ENCODE measurements at places on chromosomes 1 and 21.

DNA sequence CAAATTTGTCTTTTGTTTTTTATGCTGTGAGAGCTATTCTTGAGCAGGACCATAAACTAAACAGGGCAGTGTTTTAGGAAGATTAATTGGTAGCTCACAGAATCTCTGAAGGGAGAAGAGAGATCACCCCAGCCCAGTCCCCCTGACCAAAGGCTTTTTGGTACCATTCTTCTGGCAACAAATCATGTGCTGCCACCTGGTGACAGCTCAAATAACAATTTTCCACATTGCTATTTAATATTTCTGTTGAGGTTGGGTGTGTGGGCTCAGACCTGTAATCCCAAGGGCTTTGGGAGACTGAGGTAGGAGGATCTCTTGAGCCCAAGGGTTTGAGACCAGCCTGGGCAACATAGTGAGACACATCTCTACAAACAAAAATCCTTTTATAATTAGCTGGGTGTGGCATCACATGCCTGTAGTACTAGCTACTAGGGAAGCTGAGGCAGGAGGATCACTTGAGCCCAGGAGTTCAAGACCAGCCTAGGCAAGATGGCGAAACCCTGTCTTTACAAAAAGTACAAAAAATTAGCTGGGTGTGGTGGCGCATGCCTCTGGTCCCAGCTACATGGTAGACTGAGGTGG, 2.2 kb upstream of the TESK2 start:
- H3K27ac ChIP-seq, result no peak overlapping the region
- no peak overlapping the region for H3K4me3 ChIP-seq
- H3K36me3 ChIP-seq, result no peaks in the 10 kb centered on the region
- H3K27me3 ChIP-seq, result peaks cover 8% of the 10 kb centered on the region
- H3K4me1 ChIP-seq, result peaks cover 6% of the 10 kb centered on the region
- DNase-seq, result peak; percentile 64

- DNase-seq, result no peak
- H3K4me1 ChIP-seq, result peaks cover 2% of the 10 kb centered on the region
- no peak overlapping the region for H3K27ac ChIP-seq
- no peaks in the 10 kb centered on the region for H3K36me3 ChIP-seq
- no peak overlapping the region for H3K4me3 ChIP-seq
These were observed 481.4 kb downstream of the PLA2G4A start for GRCh38 chr1:187310038-187310631.

DNA sequence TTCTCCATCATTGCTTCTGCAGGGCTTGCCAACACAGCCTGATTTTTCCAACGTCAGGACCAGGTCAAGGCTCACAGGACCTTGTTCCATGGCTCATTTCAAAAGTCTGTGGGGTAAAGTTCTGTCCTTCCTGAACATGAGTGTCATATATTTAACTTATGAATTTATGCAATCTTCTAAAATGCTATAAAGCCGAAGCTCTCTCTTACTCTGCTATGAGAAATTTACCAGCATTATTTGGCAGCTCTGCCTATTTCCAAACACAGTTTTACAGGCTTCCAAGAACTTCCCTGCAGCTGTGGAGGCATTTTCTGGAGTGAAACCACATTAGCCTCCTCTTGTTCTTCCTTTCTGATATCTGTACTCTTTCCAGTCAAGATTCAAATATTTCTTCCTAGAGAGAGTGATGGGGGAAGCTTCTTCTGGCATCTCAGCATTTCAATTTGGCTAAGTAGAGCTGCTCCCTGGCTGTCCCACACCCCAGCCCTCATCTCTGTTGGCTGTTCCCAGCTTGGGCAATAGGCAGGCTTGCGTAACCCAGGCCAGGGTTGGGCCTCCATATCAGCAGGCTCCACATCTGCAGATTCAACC, 15.6 kb upstream of the HMGCS2 start:
- H3K27ac ChIP-seq, result no peak overlapping the region
- H3K36me3 ChIP-seq, result no peaks in the 10 kb centered on the region
- no peak overlapping the region for H3K4me3 ChIP-seq
- no peaks in the 10 kb centered on the region for H3K4me1 ChIP-seq
- no peak for DNase-seq
- H3K27me3 ChIP-seq, result peaks cover 15% of the 10 kb centered on the region

GRCh38 chr1:157551694-157552693, at the start of gene FCRL5:
Gene FCRL5 (minus strand): TSS chr1:157552515. CDS start chr1:157552362, 153 bp downstream.
- no peaks in the 10 kb centered on the region for H3K4me1 ChIP-seq
- H3K27me3 ChIP-seq, result no peaks in the 10 kb centered on the region
- H3K36me3 ChIP-seq, result no peaks in the 10 kb centered on the region
- no peak for DNase-seq
- H3K27ac ChIP-seq, result no peak within 1 kb of the TSS

GRCh38 chr1:51717842-51718241, 101.0 kb downstream of the OSBPL9 start:
- H3K27me3 ChIP-seq, result no peaks in the 10 kb centered on the region
- no peaks in the 10 kb centered on the region for H3K36me3 ChIP-seq
- no peak for DNase-seq
- no peaks in the 10 kb centered on the region for H3K4me1 ChIP-seq
- H3K27ac ChIP-seq, result no peak overlapping the region

DNA sequence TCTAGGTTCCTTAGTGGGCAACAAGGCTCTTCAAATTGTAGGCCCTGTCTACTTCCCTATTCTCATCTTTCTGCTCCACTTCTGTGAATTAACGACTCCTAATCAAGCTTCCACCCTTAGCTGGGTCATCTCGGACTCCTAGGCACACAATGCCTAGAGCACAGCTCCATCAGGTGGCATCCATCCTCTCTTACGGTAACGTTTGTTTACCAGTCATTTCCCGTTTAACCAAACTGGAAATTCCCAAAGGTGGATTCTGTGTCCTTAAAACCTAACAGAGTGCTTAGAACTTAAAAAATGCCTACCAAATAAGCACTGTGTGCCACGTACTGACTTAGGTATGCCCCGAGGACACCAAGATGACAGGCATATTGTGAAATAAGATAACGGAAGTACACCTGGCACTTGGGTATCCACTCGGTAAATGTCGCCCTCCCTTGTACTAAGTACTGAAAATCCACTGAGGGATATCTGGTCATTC, 1.5 kb downstream of the PARP1 start:
- H3K4me1 ChIP-seq, result peaks cover 20% of the 10 kb centered on the region
- no peaks in the 10 kb centered on the region for H3K36me3 ChIP-seq
- peak overlapping the region; percentile 68 for H3K27ac ChIP-seq
- no peak for DNase-seq

DNA sequence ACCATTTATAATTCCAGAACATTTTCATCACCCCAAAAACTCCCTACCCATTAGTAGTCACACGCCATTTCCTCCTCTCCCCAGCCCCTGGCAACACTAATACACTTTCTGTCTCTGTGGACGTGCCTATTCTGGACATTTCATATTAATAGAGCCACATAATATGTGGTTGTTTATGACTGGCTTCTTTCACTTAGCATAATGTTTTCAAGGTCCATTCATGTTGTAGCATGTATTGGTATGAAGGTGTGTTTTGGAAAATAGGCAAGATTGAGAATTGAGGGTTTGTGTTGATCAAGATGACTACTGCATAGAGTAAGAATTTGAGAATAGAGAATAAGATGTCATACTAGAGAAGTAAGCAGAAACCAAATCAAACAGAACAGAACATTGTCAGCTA, 67.5 kb downstream of the ZFYVE9 start:
- no peaks in the 10 kb centered on the region for H3K4me1 ChIP-seq
- no peaks in the 10 kb centered on the region for H3K27me3 ChIP-seq
- no peak for DNase-seq
- no peak overlapping the region for H3K27ac ChIP-seq
- no peak overlapping the region for H3K4me3 ChIP-seq

GRCh38 chr1:192584866-192585265, 9.3 kb downstream of the RGS1 start:
- H3K4me3 ChIP-seq, result no peak overlapping the region
- no peaks in the 10 kb centered on the region for H3K4me1 ChIP-seq
- DNase-seq, result no peak
- no peaks in the 10 kb centered on the region for H3K36me3 ChIP-seq
- no peak overlapping the region for H3K27ac ChIP-seq

GRCh38 chr1:199221371-199222150, 582.7 kb downstream of the PTPRC start:
- no peak overlapping the region for H3K4me3 ChIP-seq
- no peak for DNase-seq
- H3K27me3 ChIP-seq, result no peaks in the 10 kb centered on the region
- peaks cover 9% of the 10 kb centered on the region for H3K4me1 ChIP-seq
- H3K27ac ChIP-seq, result no peak overlapping the region

- H3K27ac ChIP-seq, result no peak overlapping the region
- H3K4me3 ChIP-seq, result no peak overlapping the region
- no peaks in the 10 kb centered on the region for H3K36me3 ChIP-seq
- no peaks in the 10 kb centered on the region for H3K27me3 ChIP-seq
- DNase-seq, result peak; percentile 5
- no peaks in the 10 kb centered on the region for H3K4me1 ChIP-seq
These were observed 9.7 kb downstream of the CD2 start for GRCh38 chr1:116763787-116764465.

- H3K4me1 ChIP-seq, result peaks cover 3% of the 10 kb centered on the region
- H3K4me3 ChIP-seq, result no peak overlapping the region
- H3K27me3 ChIP-seq, result peaks cover 8% of the 10 kb centered on the region
- H3K27ac ChIP-seq, result no peak overlapping the region
- DNase-seq, result no peak
These were observed 55.2 kb downstream of the SDC3 start for GRCh38 chr1:30853350-30853749.

DNA sequence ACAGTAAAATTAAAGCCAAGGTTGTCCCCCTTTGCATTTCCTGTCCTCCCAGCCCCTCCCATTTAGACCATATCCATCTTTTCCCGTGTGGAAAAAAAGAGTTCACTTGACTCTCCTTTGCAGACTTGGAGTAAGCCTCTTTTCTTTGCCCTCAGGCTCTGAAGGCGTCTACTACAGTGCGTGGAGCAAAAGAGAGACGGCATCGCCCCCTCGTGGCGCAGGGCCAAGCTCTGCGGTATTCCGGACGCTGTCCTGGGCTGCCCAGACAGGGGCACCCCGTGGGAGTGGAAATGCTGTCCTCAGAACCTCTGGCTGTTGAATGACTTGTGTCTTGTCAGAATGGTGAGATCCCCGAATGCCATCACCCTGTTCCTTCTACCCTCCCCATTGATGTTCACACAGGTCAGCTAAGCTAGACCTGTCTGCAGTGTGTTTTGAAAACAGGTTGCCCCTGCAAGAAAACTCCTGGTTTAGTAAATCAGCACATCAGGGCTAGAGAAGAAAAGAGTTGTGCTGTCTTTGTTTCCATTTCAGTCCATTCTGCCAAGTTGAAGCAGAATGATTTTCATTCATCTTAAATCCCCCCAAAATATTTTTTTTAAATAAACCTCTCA, 12.3 kb upstream of the GJA8 start:
- H3K36me3 ChIP-seq, result no peaks in the 10 kb centered on the region
- no peak overlapping the region for H3K4me3 ChIP-seq
- H3K4me1 ChIP-seq, result no peaks in the 10 kb centered on the region
- no peaks in the 10 kb centered on the region for H3K27me3 ChIP-seq

GRCh38 chr1:206713070-206713469, 28.4 kb downstream of the MAPKAPK2 start:
- H3K4me1 ChIP-seq, result peaks cover 8% of the 10 kb centered on the region
- H3K36me3 ChIP-seq, result no peaks in the 10 kb centered on the region

DNA sequence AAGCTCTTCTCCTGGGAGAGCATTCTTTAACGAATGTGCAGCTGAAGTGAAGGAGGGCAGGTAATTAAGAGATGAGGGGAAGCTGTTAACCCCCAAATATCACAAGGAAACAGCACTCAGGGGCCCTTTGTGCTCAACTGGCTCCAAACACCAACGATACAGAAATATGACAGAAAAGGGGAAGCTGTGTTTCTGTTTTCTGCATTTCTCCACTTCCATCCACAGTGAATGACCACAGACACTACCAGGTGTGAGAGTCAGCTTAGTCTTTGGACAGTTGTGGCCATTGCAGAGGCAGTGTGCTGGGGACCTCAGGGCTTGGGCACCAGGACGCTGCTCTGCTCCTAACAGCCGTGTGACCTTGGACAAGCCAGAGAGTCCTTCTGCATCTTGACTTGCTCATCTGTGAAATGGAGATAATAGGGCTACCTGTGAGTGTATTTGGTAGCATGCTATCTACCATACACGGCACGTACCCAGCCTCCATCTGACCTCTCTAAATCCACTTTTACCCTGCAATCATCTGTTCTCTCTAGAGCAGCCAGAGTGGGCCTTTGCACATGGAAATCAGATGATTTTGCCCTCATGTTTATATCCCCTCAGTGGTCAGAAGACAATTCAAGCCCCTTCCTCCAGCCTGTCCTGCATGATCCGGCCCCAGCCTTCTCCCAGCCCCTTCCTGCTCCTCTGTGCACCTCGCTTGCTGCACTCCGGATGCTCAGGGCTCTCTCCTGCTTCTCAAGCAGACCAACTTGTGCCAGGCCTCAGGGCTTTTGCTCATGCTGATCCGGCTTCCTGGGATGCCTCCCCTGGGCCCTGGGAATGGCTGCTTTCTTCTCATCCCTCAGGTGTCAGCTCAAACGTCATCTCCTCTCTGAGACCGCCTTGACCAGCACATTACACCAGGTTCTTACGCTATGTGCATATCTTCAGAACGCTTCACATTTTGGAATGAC, 4.7 kb upstream of the TINAGL1 start:
- no peaks in the 10 kb centered on the region for H3K36me3 ChIP-seq
- H3K4me3 ChIP-seq, result no peak overlapping the region
- no peaks in the 10 kb centered on the region for H3K27me3 ChIP-seq
- DNase-seq, result no peak
- H3K27ac ChIP-seq, result no peak overlapping the region
- H3K4me1 ChIP-seq, result peaks cover 34% of the 10 kb centered on the region

- H3K27ac ChIP-seq, result no peak overlapping the region
- no peak overlapping the region for H3K4me3 ChIP-seq
- peaks cover 2% of the 10 kb centered on the region for H3K27me3 ChIP-seq
- H3K4me1 ChIP-seq, result peaks cover 19% of the 10 kb centered on the region
- DNase-seq, result no peak
These were observed 2.0 kb upstream of the ABCG1 start for GRCh38 chr21:42216726-42217572.

- no peak overlapping the region for H3K27ac ChIP-seq
- no peaks in the 10 kb centered on the region for H3K36me3 ChIP-seq
- H3K4me3 ChIP-seq, result no peak overlapping the region
- no peaks in the 10 kb centered on the region for H3K27me3 ChIP-seq
- no peak for DNase-seq
These were observed 159.4 kb upstream of the UBE2U start for GRCh38 chr1:64043976-64044375.

GRCh38 chr1:9633493-9633892, 18.0 kb upstream of the PIK3CD start:
- DNase-seq, result no peak
- H3K27me3 ChIP-seq, result no peaks in the 10 kb centered on the region
- no peak overlapping the region for H3K27ac ChIP-seq
- no peak overlapping the region for H3K4me3 ChIP-seq

- H3K4me3 ChIP-seq, result no peak overlapping the region
- H3K4me1 ChIP-seq, result no peaks in the 10 kb centered on the region
- H3K27ac ChIP-seq, result no peak overlapping the region
- DNase-seq, result no peak
- H3K36me3 ChIP-seq, result no peaks in the 10 kb centered on the region
- no peaks in the 10 kb centered on the region for H3K27me3 ChIP-seq
These were observed 335.7 kb upstream of the NCAM2 start for GRCh38 chr21:20662514-20662913.

- no peak overlapping the region for H3K4me3 ChIP-seq
- peak overlapping the region; percentile 72 for H3K27ac ChIP-seq
- H3K36me3 ChIP-seq, result peaks cover 9% of the 10 kb centered on the region
- no peaks in the 10 kb centered on the region for H3K27me3 ChIP-seq
- DNase-seq, result no peak
These were observed 13.6 kb upstream of the C1QTNF12 start for GRCh38 chr1:1259951-1260600.

All from endothelial cell of umbilical vein (primary cell).